ENCODE measurements at places on chromosomes 5 and 9. TPM values are rescaled to one million over a fixed set of nuclear protein-coding genes. Genes with fewer than 3 reads are reported as not detected.

- DNase-seq, result no peak
Measured at GRCh38 chr5:7500256-7500655, 104.3 kb downstream of the ADCY2 start.

- DNase-seq, result no peak
Measured at GRCh38 chr9:16102154-16102553, 549.3 kb downstream of the CCDC171 start.

DNA sequence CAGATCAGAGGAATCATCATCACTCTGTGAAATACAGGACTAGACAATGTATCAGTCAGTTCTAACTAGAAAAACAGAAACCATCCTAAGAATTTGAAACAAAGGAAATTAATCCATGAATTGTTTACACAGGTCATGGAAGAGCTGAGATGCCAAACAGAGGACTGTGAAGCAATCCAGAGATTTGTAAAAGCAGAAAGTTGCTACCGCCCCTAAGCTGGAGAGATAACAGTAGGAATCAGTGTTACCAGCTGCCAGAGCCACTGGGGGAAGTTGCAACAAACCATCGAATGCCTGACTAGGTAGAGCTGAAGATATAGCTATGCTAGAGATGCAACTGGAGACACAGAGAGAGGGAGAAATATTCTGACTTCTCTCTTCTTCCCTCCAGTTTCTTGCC is 10.4 kb upstream of the MIER3 start:
- DNase-seq, result no peak

DNA sequence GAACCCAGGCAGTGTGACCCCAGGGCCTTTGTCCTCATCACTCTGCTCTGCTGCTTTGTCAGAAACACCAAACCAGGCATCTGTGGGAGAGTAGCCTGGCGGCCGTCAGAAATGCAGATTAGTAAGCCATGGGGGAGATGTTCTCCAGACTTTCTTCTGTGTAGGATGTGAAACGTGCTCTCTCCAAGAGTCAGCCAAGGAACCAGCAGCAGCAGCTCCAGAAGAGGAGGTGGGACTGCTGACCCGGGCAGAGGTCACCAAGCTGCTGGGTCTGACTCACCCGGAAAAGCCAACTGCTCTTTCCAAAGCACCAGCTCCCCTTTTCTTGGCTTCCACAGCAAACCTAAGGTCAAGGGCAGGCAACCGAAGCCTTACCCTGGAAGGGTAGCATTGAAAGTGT is 14.4 kb upstream of the ABLIM3 start:
- no peak for DNase-seq

DNA sequence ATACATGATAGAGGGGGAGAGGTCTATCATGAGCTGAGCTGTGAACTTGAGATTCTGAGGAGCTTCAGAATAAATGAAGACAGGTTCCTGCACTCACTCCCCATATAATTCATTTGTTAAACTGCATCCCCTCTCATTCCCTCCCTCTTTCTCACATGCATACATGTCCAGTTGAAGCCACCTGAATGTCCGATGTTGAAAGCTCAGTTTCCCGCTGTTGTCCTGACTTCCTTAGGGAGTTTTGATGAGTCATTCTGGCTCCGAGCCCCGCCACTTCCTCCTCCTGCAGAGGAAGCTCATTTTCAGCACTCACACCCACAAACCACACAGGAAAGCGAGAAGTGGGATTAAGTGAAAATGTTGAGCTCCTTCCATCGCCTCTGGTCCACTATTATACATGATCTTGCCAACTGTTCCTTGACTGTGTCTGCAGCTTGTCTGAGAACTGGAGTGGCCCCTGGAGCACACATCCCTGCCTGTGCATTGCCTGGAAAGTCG is 121.2 kb downstream of the CEMIP2 start:
- DNase-seq, result peak; percentile 92

- DNase-seq, result no peak
Measured at GRCh38 chr5:151899399-151899798, 25.3 kb downstream of the GLRA1 start.

GRCh38 chr9:26210338-26210851 is 532.2 kb upstream of the TUSC1 start:
- DNase-seq, result no peak

DNA sequence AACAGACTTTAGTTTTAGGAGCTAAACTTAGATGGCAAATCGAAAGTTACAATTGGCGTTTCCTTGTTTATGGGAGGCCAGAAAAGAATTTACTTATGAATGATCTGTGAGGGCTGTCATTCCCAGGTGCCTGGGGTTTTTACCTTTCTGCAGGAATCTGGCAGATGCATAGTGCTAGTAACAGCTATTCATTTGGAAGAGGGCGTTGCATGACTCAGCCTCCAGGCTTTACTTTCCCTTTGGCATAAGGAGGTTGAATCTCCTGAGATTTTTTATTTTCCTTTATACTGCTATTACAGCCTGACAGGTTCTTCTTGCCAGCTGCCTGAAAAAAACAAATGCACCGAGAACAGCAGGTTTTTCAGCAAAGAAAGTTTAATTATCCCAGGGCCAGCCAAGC is 30.0 kb downstream of the CARD6 start:
- no peak for DNase-seq

DNA sequence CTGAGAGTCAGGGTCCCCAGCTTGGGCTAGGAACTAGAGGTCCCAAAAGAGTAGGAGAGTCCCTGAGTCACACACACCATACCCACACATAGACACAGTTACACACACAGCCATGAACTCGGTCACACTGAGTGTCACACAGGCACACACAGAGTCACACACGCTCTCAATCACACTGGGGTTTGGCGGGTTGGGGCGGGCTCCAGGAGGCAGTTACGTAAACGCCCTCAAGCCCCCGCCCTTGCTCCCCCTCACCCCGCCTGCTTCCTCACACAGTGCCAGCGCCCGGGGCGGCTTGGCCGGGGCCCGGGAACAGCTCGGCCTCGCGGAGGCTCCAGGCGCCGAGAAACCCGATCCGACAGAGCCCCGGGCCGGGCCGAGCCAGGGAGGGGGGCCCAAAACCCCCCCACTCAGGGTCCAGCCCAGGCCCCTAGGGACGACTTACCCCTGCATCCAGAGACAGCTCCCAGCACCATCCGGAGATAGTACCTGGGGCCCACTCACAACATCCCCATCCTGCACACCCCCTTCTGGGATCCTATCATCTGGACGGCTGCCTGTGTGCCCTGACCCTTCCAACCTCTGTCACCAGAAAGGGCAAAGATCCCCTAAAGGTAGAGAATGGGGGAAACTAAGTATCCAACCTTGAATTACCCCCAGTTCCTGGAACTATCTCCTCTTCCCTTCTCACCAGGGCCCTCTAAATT is 3.5 kb upstream of the CNTFR start:
- DNase-seq, result peak; percentile 44

DNA sequence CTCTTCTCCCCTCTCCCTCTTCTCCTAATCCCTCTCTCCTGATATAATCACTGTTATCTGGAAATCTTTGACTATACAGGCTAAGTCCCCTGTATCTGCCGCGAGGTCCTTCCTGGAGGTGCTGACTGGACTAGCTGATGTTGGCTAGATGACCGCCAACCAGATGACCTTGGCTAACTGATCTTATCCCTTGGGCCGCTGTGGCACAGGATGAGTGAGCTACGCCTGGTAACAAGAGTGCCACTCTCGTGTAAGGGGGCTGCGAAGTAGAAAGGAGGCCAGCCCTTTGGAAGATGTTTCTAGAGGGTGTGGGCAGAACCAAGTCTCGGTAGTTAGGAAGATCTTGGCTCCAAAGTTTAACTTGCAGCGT is 345 bp upstream of the PRRC1 start:
- no peak for DNase-seq

Gene UNC5A
- total RNA-seq, result 0.30 TPM

DNA sequence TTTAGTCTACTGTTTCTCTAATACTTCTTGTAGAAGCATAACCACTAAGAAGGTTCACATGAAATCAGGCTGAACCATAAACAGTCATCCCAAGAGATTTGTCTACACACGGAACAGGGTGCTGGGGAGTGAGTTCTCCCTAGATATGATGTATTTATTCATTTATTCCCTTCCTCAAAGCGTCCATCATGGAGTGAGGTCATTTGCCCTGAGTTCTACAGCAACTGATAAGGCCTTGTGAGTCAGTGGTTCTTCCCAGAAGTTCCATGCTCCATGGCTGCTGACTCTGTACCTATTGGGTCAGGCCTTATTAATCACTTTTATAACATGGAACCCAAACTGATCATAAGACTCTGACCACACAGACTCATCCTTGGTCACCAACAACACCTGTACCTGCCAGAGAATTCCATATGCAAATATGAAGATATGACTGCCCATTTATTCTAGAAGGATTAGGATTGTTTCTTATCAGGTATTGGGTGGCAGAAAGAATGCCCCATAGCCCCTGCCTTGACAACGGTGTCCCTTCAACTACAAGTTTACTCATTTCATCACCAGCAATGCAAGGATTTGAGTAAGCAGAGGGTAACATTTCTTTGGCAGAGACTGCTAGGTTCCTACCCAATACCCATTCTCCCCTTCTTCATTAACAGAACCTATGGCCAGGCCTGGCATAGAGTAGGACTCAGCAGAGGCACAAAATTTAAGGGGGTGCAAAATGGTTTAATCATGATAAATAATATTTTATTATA is 118.1 kb downstream of the LHFPL2 start:
- no peak for DNase-seq

Gene IFNA17
- not detected for total RNA-seq

Gene ELP1
- 11.3 TPM for total RNA-seq

GRCh38 chr5:665956-666711 is 27.0 kb downstream of the TPPP start:
- DNase-seq, result no peak

Gene HTR4
- total RNA-seq, result not detected

GRCh38 chr5:32618962-32619361 is 33.6 kb downstream of the SUB1 start:
- no peak for DNase-seq

DNA sequence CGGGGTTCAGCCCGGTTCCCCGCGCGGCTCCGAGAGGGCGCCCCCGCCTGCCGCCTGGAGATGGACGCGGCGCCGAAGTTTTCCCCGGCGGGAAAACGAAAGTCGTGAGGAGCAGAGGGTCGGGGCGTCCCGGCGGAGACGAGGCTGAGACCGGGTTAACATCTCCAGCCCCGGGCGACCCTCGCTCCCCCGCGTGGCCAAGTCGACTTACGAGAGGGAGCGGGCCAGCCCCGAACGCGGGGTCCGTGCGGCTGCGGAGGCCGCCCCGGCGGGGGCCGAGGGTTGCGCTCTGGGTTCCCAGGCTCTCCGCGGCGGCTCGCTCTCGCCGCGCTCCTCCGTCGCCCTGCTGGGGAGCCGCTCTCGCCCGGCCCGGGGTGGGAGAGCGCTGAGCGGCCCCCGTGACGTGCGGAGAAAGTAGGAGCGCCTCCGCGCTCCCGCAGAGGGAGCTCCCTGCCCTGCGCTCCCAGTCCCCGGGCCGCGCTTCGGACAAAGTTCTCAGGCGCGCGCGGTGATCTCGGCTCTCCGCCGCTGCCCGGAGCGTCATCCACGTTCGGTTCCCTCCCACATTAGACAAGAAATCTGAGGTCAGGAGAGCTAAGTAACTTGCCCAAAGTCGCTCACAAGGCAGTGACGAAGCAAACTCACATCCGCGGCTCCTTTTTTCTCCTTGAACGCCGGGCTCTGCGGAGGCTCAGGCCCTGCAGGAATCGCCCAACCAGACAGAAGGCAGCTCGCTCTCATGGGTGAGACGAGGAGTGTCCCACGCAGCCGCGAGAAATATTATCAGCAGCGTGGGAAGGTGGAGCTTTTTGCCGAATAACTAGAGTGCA is 1.2 kb upstream of the GCNT4 start:
- peak; percentile 92 for DNase-seq

DNA sequence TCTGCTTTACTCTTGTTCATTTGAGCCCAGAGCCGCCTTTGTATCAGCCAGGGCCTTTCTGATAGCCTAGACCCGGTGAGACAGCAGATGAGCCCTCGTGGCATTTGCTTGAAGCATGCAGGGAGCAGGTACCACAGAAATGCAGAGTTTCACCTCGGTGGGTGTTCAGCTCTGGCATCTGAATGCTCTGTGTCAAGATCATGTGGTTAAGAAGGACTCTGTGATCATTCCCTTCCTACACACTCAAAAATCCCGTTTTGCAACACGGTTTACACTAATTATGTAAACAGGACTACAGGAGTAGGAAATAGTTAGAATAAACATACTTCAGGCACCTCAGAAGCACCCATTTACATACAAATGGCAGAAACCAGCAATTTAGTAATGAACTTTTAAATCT is 67.2 kb downstream of the MVB12B start:
- no peak for DNase-seq

DNA sequence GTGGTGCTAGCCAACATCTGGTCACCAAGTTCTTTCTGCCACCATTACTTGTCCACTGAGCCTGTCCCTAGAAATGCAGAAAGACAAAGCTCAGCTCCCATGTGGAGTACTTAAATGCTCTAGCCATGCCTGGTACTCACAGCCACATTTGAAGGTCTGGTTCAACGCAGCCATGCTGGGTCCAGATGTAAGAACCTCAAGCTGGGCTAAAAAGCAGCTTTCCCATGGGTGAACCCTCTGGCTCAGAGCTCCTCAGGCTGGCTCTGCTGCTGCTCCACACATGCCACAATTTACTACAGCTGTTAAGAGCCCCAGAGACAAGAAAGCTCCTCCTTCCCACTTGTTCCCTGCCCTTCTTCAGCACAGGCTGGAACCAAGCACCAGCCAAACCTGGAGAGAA is 97.1 kb upstream of the LRRTM2 start:
- DNase-seq, result no peak

DNA sequence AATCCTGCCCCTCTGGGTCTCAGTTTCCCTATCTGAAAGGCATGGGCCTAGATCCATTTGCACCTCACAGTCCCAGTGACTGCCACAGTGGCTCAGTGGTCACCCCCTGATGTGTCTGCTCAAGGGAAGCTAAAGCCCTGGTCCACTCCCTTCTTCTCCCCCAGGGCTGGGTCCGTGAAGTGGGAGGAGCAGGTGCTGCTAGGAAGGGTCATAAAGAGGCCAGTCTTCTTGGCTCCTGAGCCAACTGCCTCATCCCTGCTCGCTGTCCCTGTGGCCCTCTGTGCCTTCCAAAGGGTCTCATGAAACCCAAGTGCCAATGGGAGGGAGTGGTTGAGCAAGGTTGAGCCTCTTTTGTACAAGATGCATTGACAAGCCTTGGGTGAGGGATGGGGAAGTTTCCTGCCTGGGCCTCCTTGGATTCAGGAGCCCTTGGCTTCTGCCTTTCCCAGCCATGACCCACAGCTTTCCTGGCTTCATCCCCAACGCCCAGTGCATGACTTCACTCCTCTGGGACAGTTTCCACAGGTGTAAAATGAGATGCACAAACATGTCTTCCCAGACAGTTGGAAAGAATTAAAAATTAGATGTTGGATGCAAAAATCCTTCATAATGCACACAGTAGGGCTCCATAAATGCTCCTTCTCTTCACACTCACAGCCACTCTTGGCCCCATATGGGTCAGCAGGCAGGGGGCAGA is 1.6 kb upstream of the SLC6A7 start:
- DNase-seq, result no peak

Gene LYRM7
- total RNA-seq, result 7.1 TPM

- DNase-seq, result peak; percentile 87
Measured at GRCh38 chr5:175534070-175534932, 55.9 kb downstream of the SFXN1 start.

Gene NFX1
- total RNA-seq, result 37.0 TPM

Gene IFNK
- not detected for total RNA-seq

Data from upper lobe of left lung (tissue), 6 donors.